NCI-H510A treated with DMSO at 0.1 percent for 48 hours (cell line): ENCODE measurements at places on chromosomes 7 and 10.

- no peak for DNase-seq
These were observed 16.1 kb upstream of the ABCC2 start for GRCh38 chr10:99766302-99766681.

GRCh38 chr10:1595242-1595600 is 142.1 kb downstream of the ADARB2 start:
- no peak for DNase-seq

- no peak for DNase-seq
These were observed 214.0 kb upstream of the PRPS1L1 start for GRCh38 chr7:18241543-18242231.

GRCh38 chr10:44723082-44723481 is 188.1 kb upstream of the TMEM72 start:
- DNase-seq = no peak

GRCh38 chr7:27156508-27156898 is at the start of gene HOXA7:
Gene HOXA7 (minus strand): TSS chr7:27156675. CDS start chr7:27156545, 130 bp downstream.
- peak; percentile 74 for DNase-seq

DNA sequence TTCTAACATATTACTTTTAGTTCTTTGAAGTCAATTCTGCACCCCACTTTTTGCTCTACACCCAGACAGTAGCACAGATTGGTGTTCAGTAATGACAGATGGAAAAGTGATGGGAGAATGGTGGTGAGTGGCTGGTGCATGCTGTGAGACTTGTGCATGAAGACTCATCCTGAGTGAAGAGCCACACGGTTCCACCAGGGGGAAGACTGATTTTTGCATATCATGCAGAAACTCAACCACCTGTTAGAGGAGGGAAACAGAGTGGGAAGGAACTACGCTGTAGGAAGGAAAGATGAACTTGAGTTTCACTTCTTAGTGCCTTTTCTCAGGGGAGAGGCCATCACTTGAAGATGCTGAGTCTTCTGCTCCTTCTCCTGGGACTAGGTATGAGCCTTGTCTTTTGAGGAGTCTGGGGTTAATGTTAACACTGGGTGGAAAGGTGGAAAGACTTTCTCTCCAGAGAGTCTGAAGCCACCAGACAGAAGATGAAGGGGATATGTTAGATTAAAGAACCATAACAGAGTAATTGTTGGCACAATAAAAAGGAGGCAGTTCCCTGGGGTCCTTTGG is 9.3 kb upstream of the PRSS1 start:
- no peak for DNase-seq

- no peak for DNase-seq
These were observed 1.9 kb upstream of the CNNM2 start for GRCh38 chr10:102916173-102916572.

DNA sequence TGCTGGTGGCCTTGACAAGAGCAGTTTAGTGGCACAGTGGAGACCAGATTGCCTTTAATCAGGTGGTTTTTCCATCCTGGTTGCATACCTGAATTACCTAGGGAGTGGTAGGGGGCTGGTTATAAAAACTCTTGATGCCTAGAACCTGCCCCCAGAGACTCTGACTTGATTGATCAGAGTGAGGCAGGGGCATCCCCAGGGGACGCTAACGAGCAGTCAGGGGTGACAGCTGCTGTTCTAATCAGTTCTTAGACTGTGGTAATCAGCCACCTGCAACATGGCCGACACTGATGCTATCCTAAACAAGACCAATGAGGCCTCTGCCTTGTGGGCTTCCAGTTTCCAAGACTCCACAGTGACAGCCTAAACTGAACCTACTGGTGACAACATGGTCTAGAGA is 2.0 kb upstream of the OPALIN start:
- DNase-seq = no peak

DNA sequence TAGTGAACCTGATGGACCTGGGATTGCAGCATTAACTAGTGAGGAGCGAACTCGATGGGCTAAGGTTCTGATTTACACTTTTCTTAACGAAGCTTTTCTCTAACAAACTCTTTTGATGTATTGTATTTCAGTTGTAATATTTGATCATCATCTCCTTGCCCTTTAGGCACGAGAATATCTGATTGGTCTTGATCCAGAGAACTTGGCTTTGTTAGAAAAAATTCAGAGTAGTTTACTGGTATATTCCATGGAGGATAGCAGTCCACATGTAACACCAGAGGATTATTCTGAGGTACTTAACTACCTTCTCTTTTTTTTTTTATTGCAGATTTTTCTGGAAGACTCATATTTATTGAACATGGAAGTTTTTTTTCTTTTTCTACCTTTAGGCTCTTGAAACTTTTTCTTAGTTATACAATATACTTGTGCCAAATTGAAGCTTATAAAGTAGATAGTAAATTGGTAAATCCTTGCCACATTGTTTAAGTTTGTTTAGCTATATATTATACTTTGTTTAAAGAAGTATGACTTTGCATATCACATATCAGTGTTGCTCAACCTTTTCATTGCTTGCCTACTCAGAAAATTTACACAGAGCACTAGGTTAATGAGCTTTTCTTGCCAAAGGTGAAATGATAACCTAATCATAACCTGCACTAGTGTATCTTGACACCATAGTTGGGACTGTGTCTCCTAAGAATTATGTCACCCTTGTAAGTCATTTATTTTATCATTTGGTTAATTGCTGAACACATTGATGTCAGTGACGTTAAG is 30.4 kb downstream of the CROT start:
- DNase-seq = no peak

DNA sequence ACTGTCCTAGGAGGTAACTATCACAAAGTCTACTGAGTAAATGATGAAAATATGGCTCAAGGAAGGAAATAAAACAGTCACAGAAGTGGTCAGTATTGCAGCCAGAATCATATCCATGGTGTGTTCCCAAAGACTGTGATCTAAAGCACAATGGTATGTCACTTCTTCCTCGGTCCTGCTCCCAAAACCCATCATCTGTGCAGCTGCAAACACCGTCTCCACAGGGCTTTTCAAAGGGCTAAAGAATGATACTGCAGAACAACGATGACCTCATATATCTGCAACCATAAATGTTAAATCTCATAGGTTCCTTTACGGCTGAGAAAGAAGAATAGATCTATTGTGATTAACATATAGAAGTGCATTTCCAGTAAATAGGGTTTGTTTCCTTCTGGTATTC is 465.0 kb downstream of the GRID1 start:
- no peak for DNase-seq

- DNase-seq = no peak
These were observed 73.6 kb upstream of the AMPH start for GRCh38 chr7:38704751-38705150.

- no peak for DNase-seq
These were observed 92.8 kb upstream of the KMT2C start for GRCh38 chr7:152528612-152529011.
